ENCODE measurements at places on chromosomes 1 and 21. TPM values are rescaled to one million over a fixed set of nuclear protein-coding genes. Genes with fewer than 3 reads are reported as not detected.

ADGRB2 gene
- total RNA-seq = 4.7 TPM

FUBP1 gene
- 92.2 TPM for total RNA-seq

HFM1 gene
- 0.39 TPM for total RNA-seq

CELA3B gene
- total RNA-seq = not detected

PGBD5 gene
- not detected for total RNA-seq

HES4 gene
- total RNA-seq = not detected

SPRR3 gene
- not detected for total RNA-seq

ZNF593OS gene
- total RNA-seq = under 0.01 TPM

KCNE2 gene
- not detected for total RNA-seq

RAP1GAP gene
- not detected for total RNA-seq

ITLN1 gene
- not detected for total RNA-seq

KCNK1 gene
- 1.5 TPM for total RNA-seq

CYP2J2 gene
- total RNA-seq = 0.20 TPM

AIRE gene
- not detected for total RNA-seq

IFI16 gene
- 115 TPM for total RNA-seq

TRIM46 gene
- 3.3 TPM for total RNA-seq

CD46 gene
- 77.2 TPM for total RNA-seq

LRRC71 gene
- total RNA-seq = not detected

KCNAB2 gene
- 2.9 TPM for total RNA-seq

SPAG17 gene
- not detected for total RNA-seq

BCAR3 gene
- 23.5 TPM for total RNA-seq

HMGCS2 gene
- total RNA-seq = not detected

ENSA gene
- 75.3 TPM for total RNA-seq

PROK1 gene
- total RNA-seq = not detected

TNFRSF9 gene
- under 0.01 TPM for total RNA-seq

SFN gene
- 0.73 TPM for total RNA-seq

NR1I3 gene
- not detected for total RNA-seq

UTS2 gene
- not detected for total RNA-seq

UAP1 gene
- total RNA-seq = 141 TPM

AXDND1 gene
- total RNA-seq = 0.37 TPM

SPATA45 gene
- not detected for total RNA-seq

KRTAP21-3 gene
- total RNA-seq = not detected

ECM1 gene
- total RNA-seq = 26.8 TPM

CTBS gene
- total RNA-seq = 8.8 TPM

HPCAL4 gene
- total RNA-seq = not detected

TNNI3K gene
- total RNA-seq = 0.39 TPM

MYOG gene
- total RNA-seq = not detected

HES3 gene
- total RNA-seq = not detected

KCND3 gene
- under 0.01 TPM for total RNA-seq

TTC22 gene
- total RNA-seq = not detected

S100A7 gene
- not detected for total RNA-seq

MARK1 gene
- 2.2 TPM for total RNA-seq

ATP6V1G3 gene
- total RNA-seq = not detected

KCNJ9 gene
- total RNA-seq = under 0.01 TPM

PTPRU gene
- 20.1 TPM for total RNA-seq

C1orf116 gene
- total RNA-seq = under 0.01 TPM

Measured in subcutaneous preadipocyte (primary cell).